ENCODE measurements at places on chromosomes 2 and 18. TPM values are rescaled to one million over a fixed set of nuclear protein-coding genes. Genes with fewer than 3 reads are reported as not detected.

The CRYBA2 gene
- total RNA-seq: 3.4 TPM

The PLGLB2 gene
- 1.1 TPM for total RNA-seq

The NLRC4 gene
- total RNA-seq: 0.22 TPM

DNA sequence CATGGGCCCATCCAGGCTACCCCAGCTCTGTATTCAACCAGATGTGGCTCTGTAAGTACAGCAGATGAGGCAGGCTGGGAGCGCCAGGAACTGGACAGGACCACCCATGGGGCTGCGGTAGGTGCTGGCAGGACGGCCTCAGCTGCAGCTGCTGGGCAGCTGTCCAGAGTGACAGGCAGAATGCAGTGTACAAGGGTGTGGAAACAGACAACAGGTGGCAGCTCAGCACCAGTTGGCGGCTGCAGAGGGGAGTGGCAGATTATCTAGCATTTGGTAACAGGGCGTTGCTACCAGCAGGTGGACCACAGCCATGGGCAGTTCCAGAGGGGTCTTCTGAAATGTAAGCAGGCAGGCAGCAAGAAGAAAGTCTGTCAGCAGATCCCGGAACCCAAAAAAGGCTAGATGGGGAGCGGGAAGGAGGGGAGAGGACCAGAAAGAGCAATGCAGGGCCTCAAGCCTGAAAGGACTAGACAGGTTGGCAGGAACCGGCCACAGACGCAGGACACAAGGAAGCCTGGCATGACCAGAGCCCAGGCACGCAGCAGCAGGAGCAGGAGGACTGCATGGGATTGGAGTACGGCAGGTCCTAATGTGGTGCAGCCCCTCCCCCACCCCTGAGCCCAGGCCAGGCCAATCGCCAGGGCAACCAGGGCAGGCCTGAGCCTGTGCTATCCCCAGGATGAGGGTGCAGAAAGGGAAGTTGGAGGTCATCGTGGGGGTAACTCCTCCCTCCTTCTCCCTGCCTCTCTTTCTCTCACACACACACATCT is 24.7 kb downstream of the PKDCC start:
- DNase-seq: peak; percentile 90

DNA sequence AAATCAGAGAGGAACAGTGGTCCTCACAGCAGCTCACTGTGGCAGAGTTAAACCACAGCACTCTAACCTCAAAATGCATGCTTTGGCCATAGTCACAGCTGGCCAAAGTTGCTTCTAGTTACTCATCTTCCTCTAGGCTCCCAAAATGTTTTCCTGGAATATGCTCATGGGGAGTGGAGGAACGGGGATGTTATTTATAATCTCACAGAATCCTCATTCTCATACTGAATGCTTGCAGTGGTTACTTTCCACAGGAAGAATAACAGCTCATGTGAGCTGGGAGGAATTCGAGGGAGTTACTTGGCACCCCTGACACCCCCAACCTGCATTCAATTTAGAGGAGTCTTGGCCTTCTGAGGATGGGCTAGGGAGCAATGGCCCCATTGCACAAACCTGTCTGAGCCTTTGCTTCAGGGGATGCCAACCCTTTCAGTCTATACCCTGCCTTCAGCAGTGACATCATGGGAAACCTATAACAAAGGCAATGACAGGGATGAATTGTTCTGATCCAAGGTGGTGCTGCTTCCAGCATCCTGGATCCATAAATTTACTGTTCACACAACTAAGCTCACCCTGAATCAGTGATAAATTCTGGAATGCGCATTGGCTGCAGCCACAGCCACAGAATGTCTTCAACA is 22.4 kb upstream of the CCBE1 start:
- no peak for DNase-seq

GRCh38 chr18:25957017-25957416 is 133.4 kb downstream of the SS18 start:
- no peak for DNase-seq

- DNase-seq: no peak
These were observed 302.0 kb downstream of the NCKAP5 start for GRCh38 chr2:133266041-133266925.
